ENCODE measurements at places on chromosomes 4 and X.

- no peak for DNase-seq
Observed at GRCh38 chr4:110480031-110480549, 4.1 kb downstream of the ENPEP start.

GRCh38 chr4:98447648-98448047, 186.5 kb downstream of the RAP1GDS1 start:
- DNase-seq, result no peak

DNA sequence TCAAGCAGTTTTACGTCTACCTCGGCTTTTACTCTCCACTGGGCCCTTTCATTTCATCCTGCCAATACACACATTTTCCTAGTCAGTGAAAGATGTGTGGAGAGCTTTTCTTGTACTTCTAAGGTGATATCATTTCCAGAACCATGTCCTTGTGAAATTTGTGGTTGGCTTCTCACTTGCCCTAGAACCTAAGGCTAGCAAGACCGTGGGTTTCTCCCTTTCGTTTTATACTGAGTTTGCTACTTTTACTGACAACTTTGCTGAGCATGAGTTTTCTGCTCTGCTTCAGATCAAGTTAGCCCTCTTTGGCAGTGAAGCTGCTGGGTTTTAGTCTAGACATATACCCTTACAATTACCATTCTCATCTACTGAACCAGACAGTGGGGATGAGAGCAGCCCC, 95.7 kb upstream of the FRMPD4 start:
- no peak for DNase-seq

DNA sequence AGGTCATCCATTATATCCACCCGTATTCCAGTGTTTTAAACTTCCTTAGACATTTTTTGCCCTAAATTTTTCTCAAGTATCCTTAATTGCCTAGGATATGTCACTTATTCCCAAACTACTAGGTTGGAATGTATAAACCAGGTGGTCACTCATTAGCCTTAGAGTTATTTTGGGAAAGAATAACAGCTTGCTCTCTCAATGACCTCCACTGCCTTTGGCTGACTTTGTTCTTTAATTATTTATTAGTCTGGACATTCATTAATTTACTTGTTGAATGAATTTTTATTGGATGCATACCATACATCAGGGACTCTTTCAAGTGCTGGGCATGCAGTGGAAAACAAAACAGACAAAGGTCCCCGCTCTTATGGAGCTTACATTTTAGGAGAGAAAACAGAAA, 609.3 kb upstream of the IGFBP7 start:
- DNase-seq, result no peak

GRCh38 chr4:181939199-181939945, 303.8 kb upstream of the TENM3 start:
- DNase-seq, result no peak

- DNase-seq, result no peak
Observed at GRCh38 chr4:142566777-142567176, 279.3 kb downstream of the INPP4B start.

- DNase-seq, result no peak
Observed at GRCh38 chrX:154384284-154384892, 5.3 kb downstream of the EMD start.
